ENCODE measurements at places on chromosomes 5 and 9. TPM values are rescaled to one million over a fixed set of nuclear protein-coding genes. Genes with fewer than 3 reads are reported as not detected.

FAM221B gene
- total RNA-seq = not detected

- peak; percentile 96 for DNase-seq
Measured at GRCh38 chr5:148972974-148973374, 89.9 kb downstream of the SH3TC2 start.

DNA sequence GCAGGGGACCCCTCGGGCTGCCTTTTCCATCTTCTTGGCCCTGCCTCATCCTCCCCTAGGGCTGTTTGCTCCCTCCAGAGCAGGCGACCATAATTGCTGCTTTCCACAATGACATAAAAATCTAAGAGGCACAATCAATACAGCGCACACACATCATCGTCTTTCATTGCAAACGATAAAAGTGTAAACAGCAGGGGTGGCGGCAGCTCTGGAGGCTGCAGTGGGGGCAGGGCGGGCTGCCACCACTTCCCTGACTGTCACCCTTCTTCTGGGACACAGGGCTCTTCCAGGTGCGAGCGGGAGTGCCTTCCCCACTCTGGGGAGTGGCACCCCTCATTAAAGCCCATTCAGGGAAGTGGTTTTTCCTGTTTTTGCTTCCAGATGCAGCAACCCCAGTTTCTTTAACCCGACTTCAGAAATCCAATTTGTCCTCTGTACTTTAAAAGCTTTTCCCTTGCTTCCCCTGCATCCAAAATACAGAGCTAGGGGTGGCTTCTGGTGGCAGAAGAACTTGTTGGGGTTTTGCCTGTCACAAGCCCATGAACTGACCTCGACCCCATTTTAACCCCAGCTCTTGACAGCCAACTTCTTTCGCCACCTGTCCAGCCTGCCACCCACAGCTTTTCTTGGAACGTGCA is 45.7 kb downstream of the TSPAN17 start:
- DNase-seq = no peak

- DNase-seq = no peak
Measured at GRCh38 chr5:123617561-123617960, 105.6 kb downstream of the CSNK1G3 start.

DNA sequence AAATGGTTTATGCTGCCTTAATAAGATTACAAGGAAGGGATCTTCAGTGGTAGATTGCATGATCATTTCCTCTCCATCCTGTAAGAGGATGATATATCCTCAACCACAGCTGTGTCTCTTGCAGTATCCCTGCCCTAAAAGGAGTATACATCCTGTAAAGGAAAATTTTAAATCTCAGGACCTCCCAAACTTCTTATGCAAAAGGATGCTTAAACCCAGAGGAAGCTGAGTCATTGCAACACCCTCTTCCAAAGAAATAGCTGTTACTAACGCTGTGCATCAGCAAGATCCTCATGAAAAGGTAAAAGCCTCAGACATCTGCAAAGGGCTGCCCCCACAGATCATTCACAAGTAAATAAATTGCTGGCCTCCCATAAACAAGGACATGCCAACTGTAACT is 599.0 kb downstream of the PRELID2 start:
- no peak for DNase-seq

DNA sequence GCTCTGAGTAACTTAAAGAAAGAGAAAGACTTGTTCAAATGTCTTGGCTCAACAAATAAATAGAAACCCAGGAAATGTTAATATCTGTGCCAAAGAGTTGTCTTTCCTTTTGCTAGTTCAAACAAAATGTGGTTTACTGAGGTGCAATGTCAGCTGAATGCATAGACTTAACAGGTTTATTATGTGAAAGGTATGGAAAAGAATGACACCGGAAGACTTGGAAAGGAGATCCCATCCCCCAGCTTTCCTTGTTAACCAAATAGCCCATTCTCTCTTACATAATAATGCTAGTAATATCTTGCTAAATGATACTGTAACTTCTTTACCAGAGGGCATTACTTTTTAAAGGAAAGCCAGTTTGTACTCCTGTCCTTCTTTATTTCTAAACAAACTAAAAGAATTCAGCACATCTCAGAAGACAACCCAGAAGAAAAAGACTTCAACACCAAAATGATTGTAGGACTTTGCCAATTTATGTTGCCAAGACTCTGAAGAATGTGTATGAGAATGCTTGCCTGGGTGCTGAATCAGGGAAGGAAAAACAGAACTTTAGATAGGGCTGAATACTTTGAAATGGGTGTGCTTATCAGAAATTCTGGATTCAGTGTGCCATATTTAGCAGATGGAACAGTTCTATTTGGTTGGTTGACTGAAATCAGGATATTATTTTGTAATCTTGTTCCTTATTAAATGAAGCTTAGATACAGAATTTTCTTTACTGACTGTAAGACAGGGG is 344.1 kb downstream of the TMEM38B start:
- DNase-seq = no peak
